ENCODE measurements at places on chromosomes 1 and 21.

DNA sequence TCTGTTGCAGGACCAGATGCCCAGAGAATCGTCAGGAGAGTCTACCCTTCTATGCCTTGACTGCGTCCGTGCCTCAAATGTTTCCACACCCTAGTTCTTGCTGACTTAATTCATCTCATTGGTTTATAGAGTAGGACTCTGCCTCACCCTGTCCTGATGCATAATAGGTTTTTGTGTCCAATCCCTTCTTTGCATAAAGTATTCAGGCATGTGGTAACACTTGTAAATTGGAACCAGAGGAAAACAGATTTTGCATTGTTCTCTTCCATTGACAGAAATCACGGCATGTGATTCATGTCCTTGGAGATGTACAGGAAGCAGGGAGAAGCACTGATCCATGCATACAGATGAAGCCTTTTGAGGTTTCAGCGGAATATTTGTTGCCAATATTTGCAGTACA, 29.5 kb downstream of the PLPPR5 start:
- DNase-seq, result no peak

- DNase-seq, result no peak
Observed at GRCh38 chr1:90952906-90953305, 68.9 kb downstream of the ZNF644 start.

DNA sequence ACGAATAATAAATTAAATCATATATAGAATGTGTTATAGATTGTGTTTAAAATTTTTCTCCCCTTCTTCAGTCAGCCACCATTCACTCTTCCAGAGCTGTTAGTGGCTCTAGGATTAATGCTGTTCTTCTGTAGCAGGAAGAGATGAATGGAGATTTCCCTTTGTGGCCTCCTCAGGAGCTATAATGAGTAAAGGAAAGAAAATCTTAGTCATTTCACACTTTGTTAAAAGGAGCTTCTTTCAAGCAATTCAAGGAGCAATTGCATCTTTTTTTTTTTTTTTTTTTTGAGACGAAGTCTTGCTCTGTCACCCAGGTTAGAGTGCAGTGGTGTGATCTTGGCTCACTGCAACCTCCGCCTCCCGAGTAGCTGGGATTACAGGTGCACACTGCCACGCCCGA, 23.7 kb upstream of the TMCO2 start:
- DNase-seq, result no peak

GRCh38 chr21:31558189-31558961, 101.1 kb upstream of the SOD1 start:
- DNase-seq, result peak; percentile 57

DNA sequence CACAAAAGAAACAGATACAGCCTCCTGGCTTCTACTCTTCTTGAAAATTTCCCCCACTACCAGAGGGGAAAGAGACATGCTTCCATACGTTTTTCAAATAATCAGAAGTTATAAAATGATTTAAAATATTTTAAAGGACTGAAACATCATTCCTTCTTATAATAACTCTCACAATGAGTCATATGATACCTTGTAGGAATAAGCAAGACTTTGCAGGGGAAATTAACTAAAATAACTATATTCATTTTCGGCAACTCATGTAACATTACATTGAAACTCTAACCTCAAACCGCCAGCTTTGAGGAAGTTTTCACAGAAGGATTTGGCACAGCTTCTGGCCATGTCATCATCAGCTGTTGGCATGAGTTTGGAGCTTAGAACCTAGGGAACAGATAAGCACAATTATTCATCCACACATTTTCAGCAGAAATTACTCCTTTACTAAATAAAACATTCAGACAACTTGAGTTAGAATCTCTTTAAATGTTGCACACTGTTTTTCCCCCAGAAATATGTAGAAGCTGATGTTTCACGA, 85.9 kb downstream of the USP24 start:
- DNase-seq, result no peak

GRCh38 chr1:88731475-88732269, 47.6 kb downstream of the PKN2 start:
- DNase-seq, result no peak

- DNase-seq, result peak; percentile 23
Observed at GRCh38 chr1:19704247-19705113, 39.8 kb downstream of the HTR6 start.

DNA sequence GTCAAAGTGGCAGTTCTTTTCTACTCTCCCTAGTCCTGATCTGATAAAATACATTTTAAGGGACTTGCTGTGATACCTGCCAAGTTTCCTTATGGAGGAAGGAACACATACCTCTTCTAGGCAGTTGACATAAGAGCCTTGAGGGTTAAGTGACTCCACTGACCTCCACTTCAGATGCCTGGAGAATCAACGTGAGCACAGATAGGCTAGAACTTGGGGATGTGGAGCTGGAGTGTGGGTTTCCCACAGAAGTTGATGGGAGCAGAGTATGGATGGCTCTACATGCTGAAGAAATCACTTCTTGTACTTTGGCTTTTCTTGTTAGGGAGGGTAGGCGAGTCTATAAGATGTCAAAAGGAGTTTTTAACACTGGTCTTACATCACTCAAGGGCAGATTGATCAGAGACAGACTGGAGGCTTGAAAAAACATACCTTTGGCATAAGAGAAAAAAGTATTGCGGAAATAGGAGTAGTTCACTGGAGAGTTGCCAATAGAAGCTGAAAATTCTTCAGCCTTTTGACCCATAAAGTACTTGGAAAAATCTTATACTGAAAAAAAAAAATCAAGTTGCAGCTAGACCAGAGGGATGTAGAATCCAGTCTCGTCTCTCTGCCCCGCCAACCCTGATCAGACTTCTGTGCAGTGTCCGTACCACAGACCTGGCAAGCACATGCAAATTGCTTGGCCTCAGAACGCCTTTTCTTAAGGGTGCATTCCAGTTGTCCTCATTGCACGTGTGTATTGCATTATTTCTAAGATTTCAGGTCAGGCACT, 5.5 kb downstream of the RHOU start:
- no peak for DNase-seq

- no peak for DNase-seq
Observed at GRCh38 chr1:112308716-112309115, 87.3 kb upstream of the CTTNBP2NL start.

- no peak for DNase-seq
Observed at GRCh38 chr21:37547615-37548200, 181.1 kb downstream of the DYRK1A start.

- DNase-seq, result no peak
Observed at GRCh38 chr1:33122483-33123178, 41.7 kb downstream of the AZIN2 start.

DNA sequence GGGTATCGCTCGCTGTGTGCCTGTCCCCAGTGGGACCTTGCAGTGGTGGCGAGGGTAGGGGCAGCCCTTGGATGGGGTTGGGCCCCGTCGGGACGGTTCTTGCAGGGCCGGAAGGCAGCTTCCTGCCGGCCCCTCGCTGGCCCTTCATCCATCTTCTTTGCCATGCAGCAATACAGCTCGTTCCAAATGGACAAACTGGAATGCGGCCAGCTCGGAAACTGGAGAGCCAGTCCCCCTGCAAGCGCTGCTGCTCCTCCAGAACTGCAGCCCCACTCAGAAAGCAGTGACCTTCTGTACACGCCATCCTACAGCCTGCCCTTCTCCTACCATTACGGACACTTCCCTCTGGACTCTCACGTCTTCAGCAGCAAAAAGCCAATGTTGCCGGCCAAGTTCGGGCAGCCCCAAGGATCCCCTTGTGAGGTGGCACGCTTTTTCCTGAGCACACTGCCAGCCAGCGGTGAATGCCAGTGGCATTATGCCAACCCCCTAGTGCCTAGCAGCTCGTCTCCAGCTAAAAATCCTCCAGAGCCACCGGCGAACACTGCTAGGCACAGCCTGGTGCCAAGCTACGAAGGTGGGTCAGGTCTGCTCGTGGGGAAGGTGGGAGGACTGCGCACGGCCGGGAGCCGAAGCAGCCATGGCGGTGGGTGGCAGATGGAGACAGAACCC, 45.8 kb downstream of the SIM2 start:
- no peak for DNase-seq

GRCh38 chr1:201666102-201666501, 127.2 kb downstream of the NAV1 start:
- DNase-seq, result no peak

- no peak for DNase-seq
Observed at GRCh38 chr1:54500107-54500431, 48.0 kb upstream of the ACOT11 start.

- DNase-seq, result no peak
Observed at GRCh38 chr1:42927274-42927841, 31.3 kb downstream of the SLC2A1 start.

DNA sequence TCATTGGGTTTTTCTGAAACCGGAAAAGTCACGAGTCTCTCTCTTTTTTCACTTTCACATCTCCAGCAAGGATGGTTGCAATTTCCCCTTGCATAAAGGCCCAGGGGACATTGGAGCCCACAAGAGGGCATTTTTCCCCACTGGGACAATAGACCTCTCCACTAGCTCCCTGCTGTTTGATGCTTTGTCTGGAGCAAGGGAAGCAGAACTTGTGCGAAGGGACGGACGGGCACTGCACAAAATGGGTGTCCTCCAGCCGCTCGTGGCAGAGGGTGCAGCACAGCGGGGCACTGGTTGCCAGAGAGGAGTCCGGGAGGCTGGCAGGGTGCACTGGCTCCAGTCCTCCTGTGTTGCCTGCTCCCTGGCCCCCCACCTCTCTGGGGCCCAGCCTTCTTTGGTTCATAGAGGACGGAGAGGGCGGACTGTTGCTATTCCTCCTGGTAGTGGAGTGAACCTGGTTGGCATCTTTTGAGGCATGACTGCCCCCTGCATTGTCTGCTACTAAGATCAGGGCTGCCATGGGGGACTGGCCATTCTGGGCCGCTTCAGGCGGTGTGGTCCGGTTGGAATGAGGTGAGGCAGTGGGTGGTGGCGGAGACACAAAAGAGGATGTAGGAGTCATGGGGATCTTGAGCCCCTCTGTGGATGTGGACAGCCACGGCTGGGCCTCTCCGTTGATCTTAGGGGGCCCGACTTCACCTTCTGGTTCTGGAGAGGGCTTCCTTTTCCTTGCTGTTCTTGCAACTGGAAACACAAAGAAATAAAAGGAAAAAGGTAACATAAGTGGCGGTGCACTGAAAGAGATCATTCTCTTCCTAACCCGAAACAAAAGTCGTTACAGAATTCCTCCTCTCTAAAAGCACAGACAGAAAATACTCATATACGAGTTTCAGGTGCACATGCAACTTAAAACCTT, 2.6 kb downstream of the IRF2BP2 start:
- peak; percentile 26 for DNase-seq

- DNase-seq, result no peak
Observed at GRCh38 chr1:236681219-236681618, 5.1 kb upstream of the ACTN2 start.

- DNase-seq, result no peak
Observed at GRCh38 chr1:28147264-28148094, 29.0 kb downstream of the PTAFR start.

- DNase-seq, result no peak
Observed at GRCh38 chr21:42071146-42071737, at the start of gene UMODL1. Gene UMODL1, plus strand, starts transcription at chr21:42071317. Its CDS starts 0 bp downstream, at chr21:42071317.

- DNase-seq, result no peak
Observed at GRCh38 chr1:52022133-52022532, 11.5 kb downstream of the KTI12 start.

GRCh38 chr1:17045150-17045549, 8.7 kb downstream of the SDHB start:
- no peak for DNase-seq

- no peak for DNase-seq
Observed at GRCh38 chr1:12065872-12066271, 2.8 kb downstream of the TNFRSF8 start.

DNA sequence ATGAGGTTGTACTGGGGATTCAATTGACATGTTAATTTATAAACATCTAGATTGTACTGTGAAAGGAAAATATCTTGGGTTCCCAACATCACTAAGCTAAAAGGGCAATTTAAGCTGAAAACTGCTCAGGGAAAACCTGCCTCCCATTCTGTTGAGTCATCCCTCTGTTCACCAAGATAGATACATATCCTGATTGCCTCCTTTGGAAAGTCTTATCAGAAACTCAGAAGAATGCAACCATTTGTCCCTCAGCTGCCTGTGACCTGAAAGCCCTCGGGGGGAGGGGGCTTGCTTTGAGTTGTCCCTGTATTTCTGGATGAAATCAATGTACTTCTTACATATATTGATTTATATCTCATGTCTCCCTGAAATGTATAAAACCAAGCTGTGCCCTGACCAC, 187.0 kb upstream of the ETV3 start:
- no peak for DNase-seq

DNA sequence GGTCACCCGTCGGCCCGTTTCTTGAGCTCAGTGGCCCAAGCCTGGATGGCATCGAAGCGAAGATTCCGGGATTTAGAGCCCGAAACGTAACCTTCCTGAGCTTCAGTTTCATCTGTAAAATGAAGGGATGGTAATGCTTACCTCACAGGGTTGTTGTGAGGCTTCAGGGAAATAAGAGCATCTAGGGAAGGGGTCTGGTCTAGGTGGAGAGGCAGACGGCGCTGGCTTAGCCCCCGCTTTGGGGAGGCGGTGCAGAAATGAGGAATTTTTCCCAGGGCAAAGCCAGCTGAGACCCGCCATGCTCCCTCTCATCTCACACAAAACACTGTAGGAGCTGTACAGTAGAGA, 717 bp upstream of the MYCL start:
- no peak for DNase-seq

- no peak for DNase-seq
Observed at GRCh38 chr1:38758820-38759219, 100.8 kb downstream of the RRAGC start.

DNA sequence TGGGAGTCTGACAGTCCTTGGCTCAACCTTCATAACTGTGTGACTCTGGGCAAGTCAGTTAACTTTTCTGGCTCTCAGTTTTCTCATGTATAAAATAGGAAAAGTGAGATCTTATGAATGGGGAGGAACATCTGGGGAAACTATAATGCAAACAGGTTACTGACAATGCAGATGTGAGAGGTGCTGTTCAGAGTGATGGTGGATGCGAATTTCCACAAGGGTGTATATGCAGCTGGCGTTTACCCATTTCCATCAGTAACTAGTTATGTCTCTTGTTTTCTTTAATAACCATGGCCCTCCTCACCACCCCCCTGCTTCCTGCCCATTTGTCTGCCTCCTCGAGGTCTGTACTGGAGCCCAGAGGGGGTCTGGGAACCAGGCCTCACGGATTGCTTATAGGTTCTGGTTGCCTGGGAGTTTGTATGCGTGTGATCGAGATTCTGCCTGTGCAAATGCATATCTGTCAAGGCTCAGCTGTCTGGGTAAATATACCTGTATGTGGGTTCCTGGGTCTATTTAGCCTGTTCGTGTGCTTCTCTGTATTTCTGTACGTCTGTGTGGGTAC, 44.4 kb downstream of the AHDC1 start:
- DNase-seq, result no peak

GRCh38 chr1:180256341-180257027, 26.4 kb downstream of the LHX4 start:
- no peak for DNase-seq

Measured in substantia nigra (tissue), 51 donors.